Breast epithelium (tissue), 4 donors: ENCODE measurements at places on chromosomes 4 and X. TPM values are rescaled to one million over a fixed set of nuclear protein-coding genes. Genes with fewer than 3 reads are reported as not detected.

The CTAG1A gene
- total RNA-seq, result not detected

DNA sequence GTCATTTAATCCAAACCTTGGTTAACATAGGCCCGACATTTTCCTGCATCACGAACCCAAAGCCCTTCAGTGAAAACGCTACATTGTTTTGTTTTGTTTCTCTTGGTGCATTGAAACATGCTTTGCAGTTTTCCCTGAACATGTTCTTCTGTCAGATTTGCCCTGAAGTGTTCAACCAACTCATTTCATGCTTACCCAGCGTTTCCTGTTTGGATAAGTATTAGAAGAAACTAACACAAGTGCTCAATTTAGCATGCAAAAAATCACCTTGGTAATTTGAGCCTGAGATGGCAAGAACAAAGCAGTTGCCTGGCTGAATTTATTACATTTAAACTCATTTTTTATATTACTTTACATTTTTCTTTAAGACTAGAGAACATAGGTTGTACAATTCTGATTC, 160.1 kb upstream of the VCX3A start:
- H3K4me3 ChIP-seq, result no peak overlapping the region
- no peak for DNase-seq
- H3K27me3 ChIP-seq, result no peaks in the 10 kb centered on the region
- H3K27ac ChIP-seq, result no peak overlapping the region
- H3K36me3 ChIP-seq, result no peaks in the 10 kb centered on the region
- H3K4me1 ChIP-seq, result no peaks in the 10 kb centered on the region

GRCh38 chrX:20300822-20301221, 34.1 kb upstream of the RPS6KA3 start:
- H3K27ac ChIP-seq, result no peak overlapping the region
- H3K4me1 ChIP-seq, result no peaks in the 10 kb centered on the region
- no peak overlapping the region for H3K4me3 ChIP-seq
- no peaks in the 10 kb centered on the region for H3K36me3 ChIP-seq
- DNase-seq, result no peak

GRCh38 chr4:93814141-93814540, 14.4 kb upstream of the ATOH1 start:
- H3K27me3 ChIP-seq, result no peaks in the 10 kb centered on the region
- H3K4me3 ChIP-seq, result no peak overlapping the region
- no peaks in the 10 kb centered on the region for H3K36me3 ChIP-seq
- no peak for DNase-seq
- no peak overlapping the region for H3K27ac ChIP-seq

DNA sequence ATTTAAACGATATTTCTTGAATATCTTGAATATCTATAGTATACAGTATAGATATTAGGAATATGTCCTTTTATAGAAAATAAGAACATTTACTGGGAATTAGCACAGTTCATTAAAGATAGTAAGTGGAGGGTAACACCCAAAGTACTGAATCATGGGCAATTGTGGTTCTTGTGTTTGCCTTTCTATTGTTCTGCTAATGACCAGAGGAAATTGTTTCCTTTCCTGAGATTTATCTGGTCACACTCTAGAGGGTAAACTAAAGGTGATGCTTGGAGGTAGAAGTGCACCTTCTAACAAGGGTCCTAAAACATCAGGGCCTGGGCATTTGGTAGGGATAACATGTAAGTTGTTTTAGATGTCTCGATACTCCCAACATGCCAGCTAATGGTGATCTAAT, 241.3 kb upstream of the SFRP2 start:
- no peaks in the 10 kb centered on the region for H3K4me1 ChIP-seq
- H3K4me3 ChIP-seq, result no peak overlapping the region
- H3K36me3 ChIP-seq, result no peaks in the 10 kb centered on the region
- no peak overlapping the region for H3K27ac ChIP-seq

- DNase-seq, result no peak
- no peaks in the 10 kb centered on the region for H3K4me1 ChIP-seq
- no peaks in the 10 kb centered on the region for H3K36me3 ChIP-seq
- no peak overlapping the region for H3K27ac ChIP-seq
- H3K4me3 ChIP-seq, result no peak overlapping the region
These were observed 941.2 kb upstream of the TENM3 start for GRCh38 chr4:181301735-181302710.

The AKAP14 gene
- total RNA-seq, result not detected

- no peak overlapping the region for H3K4me3 ChIP-seq
- H3K4me1 ChIP-seq, result no peaks in the 10 kb centered on the region
- DNase-seq, result no peak
- no peaks in the 10 kb centered on the region for H3K36me3 ChIP-seq
- no peak overlapping the region for H3K27ac ChIP-seq
- H3K27me3 ChIP-seq, result no peaks in the 10 kb centered on the region
These were observed 6.4 kb upstream of the LONRF3 start for GRCh38 chrX:118968031-118968430.

DNA sequence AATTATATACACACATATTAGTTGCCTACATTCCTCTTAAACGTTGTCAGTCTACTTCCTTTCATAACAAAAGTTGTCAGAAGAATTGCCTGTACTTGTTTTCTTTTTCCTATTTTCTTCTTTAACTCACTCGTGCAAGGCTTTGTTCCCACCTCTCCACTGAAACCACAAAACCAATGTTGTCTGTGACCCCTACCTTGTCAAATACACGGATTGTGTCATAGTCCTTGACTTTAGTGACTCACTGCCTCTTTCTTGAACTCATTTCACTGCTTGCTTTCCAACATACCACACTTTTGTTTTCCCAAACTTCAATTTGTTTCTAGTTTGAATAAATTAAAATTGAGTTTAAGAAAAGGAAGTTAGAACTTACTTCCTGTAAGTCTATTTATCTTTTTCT, 283.9 kb upstream of the AGA start:
- H3K36me3 ChIP-seq, result no peaks in the 10 kb centered on the region
- no peaks in the 10 kb centered on the region for H3K27me3 ChIP-seq
- no peaks in the 10 kb centered on the region for H3K4me1 ChIP-seq

- DNase-seq, result no peak
- no peak overlapping the region for H3K27ac ChIP-seq
- H3K36me3 ChIP-seq, result no peaks in the 10 kb centered on the region
- H3K4me1 ChIP-seq, result no peaks in the 10 kb centered on the region
- no peaks in the 10 kb centered on the region for H3K27me3 ChIP-seq
These were observed 276.1 kb downstream of the ANTXR2 start for GRCh38 chr4:79796948-79797347.

DNA sequence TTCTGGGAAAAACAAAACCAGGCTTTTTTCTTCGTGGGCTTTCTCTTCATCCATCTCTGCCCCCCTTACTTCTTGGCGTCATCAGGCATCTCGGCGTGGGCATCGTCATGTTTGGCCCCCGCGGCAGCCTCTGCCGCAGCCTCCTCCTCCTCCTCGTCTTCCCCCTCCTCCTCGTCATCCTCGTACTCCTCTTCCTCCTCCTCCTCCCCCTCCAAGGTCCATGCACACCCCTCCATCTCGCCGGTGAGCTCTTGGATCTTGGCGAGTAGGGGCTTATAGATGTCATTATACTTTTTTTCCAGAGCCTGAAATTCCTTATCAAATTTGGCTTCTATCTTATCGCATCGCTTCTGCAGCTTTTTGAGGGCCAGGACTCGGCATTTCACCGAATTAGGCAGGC, 488 bp downstream of the NAP1L5 start:
- H3K4me1 ChIP-seq, result no peaks in the 10 kb centered on the region
- peak overlapping the region; percentile 67 for H3K27ac ChIP-seq
- DNase-seq, result no peak
- no peaks in the 10 kb centered on the region for H3K27me3 ChIP-seq
- no peaks in the 10 kb centered on the region for H3K36me3 ChIP-seq

The P2RY8 gene
- total RNA-seq, result 1.3 TPM

DNA sequence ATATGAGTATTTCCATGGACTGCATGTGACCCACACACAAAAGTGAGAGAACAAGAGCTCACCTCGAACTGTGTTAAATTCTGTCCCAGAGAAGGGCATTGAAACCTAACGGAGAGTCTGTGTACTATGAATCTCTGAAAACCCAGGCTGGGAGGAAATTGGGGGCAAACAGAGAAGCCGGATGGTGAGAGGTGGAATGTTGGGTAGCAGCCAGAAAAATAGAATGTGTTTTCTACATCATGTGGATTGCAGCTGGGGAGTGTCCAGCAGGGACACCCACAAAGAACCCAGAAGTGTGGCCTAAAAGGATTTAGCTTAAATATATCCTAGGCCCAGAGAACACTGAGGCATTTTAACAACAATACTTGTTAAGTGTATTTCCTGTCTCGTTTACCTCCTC, 38.6 kb downstream of the MND1 start:
- H3K27ac ChIP-seq, result no peak overlapping the region
- no peak overlapping the region for H3K4me3 ChIP-seq
- H3K4me1 ChIP-seq, result no peaks in the 10 kb centered on the region

DNA sequence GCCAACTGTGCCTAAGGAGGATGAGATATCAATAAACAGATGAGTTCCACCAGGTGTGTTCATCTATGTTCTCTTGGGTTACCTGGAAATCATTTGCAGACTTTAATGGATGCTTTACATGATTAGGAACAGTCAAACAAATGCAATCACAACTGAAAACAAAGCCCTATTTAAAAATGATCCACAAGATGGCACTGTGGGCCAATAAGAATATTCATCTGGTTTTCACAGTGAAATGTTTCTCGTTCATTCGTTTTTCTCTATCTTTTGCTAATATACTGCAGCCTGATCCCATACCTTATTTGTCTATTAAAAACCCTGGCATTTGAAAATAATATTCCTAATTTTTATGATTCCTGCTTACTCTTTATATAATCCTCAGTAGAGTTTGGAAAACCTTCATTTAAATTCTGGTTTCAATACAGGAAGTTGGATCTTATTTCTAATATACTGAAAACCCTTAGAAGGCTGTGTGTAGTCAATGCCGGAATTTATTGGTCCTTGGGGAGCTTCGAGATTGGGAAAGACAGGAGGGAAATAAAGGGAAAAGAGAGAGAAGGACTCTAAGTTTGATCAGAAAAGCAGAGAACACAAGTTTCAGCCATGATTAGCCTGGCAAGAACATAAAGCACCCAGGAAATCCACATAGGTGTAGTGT, 63.8 kb upstream of the TAPT1 start:
- no peak overlapping the region for H3K27ac ChIP-seq
- no peaks in the 10 kb centered on the region for H3K36me3 ChIP-seq
- no peak for DNase-seq
- H3K4me3 ChIP-seq, result no peak overlapping the region
- no peaks in the 10 kb centered on the region for H3K4me1 ChIP-seq
- H3K27me3 ChIP-seq, result no peaks in the 10 kb centered on the region

GRCh38 chrX:2548711-2549423, 48.1 kb upstream of the DHRSX start:
- H3K4me1 ChIP-seq, result no peaks in the 10 kb centered on the region
- H3K27ac ChIP-seq, result no peak overlapping the region
- no peaks in the 10 kb centered on the region for H3K36me3 ChIP-seq
- H3K4me3 ChIP-seq, result no peak overlapping the region
- DNase-seq, result no peak

The TEX13C gene
- total RNA-seq, result not detected
